ENCODE measurements at places on chromosomes 12 and 14.
A peak's percentile ranks its signal among the peaks of the same experiment; 100 is the strongest.

DNA sequence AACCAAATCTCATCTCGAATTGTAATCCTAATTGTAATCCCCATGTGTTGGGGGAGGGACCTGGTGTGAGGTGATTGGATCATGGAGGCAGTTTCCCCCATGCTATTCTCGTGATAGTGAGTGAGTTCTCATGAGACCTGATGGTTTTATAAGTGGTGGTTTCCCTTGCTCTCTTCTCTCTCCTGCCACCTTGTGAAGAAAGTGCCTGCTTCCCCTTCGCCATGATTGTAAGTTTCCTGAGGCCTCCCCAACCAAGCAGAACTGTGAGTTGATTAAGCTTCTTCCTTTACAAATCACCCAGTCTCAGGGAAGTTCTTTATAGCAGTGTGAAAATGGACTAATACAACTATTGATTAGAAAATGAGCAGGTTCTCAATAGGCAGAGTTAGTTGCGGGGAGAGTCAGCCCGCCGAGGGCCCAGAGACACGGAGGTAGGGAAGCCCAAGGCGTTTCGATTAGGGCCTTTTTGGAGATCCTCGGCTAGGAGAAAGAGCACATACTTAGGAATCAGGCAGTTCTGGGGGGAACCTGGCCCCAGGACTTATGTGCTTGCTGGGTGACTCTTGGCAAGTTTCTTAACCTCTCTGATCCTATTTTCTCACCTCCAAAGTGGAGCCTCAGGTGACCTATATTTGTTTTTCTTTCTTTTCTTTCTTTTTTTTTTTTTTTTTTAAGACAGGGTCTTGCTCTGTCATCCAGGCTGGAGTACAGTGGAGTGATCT is 65.7 kb downstream of the MVK start:
- DNase-seq, result no peak

DNA sequence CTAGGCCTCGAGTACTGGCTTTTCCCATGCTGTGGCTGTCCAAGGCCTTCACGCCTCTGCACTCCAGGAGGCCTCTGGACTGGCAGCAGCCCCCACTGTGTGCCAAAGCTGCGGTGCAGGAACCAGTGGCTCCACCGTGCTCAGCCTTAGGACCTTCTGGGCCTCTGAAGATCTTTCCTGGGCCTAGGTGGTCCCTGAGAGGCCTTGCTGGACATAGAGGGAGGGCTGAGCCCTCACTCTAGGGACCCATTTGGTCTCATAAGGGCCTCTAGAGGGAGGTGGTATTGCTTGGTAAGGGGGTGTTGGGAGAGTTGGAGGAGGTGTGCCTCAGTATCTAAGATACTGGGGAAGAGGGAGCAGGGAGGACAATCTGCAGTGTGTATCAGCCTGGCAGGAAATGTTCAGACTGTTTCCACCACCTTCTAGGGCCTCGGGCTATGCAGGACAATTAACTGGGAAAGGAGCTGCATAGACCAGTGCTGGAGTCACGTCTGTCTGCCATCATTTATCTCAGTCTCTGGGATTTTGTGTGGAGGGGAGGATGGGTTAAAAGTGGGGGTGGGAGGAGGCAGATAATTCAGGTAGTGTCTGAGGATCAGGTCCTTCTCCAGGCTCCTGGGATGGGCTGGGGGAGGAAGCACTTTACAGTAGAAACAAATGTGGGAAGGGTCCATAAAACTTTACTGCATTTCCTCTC is 2.9 kb downstream of the HOXC5 start:
- no peak for DNase-seq

DNA sequence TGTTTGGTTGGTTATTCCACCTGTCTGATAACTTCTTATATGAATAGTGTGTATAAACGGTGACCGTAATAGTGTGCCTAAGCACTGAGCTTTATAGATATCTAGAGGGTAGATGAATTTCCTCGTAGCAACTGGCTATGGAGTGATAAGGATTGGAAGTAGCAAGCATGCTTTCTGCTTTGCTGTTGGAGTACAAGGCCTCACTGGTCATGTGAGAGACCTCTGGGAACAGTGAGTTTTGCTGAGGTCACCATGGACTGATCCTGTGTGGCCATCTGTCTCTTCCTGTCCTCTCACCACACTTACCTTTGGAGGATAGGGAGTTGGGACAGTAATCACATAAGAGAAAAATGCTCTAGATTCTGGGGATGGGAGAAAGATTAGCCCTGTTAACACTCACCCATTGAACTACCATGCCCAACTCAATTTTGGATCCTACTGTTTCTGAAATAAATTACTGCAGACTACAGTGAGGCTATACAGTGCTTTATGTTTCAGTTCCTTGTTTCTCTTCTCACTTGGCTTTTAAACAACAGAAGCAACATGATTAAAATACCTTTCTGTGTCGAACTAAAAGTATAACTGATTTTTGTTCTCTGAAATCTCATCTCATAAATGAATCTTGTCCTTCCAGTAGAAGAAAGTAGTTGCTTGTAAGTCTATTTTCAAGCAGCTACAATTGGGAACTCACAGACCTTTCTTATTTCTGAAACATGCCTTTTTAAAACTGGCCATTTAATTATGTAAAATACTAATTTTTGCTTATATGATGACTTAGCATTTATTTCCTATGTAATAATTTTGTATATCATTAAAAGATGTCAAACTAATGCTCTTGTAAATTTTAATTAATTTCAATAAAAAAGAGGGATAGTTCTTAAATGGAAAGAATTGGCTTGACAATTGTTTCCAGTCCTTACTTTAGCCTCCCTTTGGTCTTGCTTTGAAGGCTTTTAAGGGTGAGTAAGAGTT is 8.3 kb downstream of the TMX1 start:
- no peak for DNase-seq

DNA sequence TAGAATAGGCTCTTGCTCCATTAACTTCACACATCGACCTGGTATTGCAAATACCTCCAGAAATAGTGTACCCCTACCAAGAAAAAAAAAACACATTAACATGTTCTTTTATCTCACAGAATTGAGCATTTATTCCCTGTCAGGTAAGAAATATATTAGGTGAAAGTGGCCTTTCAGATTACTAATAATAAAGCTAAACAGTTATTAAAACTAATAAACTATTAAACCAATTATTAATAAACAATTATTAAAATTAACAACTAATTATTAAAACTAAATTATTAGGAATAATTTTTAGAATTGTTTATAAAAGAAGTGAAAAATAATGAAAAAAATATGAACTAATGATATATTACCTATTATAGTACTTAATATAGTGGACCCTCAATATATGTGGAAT is 7.2 kb upstream of the AK7 start:
- no peak for DNase-seq

DNA sequence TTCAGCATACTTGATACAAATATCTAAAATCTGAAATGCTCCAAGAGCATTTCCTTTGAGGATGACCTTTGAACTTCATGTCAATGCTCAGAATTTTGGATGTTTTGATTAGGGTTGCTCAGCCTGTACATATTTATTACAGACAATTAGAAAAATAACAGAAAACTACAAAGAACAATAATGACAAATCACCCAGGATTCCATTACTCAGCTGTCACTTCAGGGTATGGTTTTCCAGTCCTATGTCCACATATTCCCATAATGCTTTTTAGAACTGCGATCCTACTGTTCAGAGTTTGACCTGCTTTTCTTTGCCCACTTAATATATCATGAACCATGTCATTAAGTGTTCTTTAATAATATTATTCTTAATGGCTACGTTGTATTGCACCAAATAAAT is 11.4 kb downstream of the DLGAP5 start:
- peak; percentile 21 for DNase-seq

- peak; percentile 56 for DNase-seq
Measured at GRCh38 chr14:78933948-78934524, 763.9 kb downstream of the NRXN3 start.

DNA sequence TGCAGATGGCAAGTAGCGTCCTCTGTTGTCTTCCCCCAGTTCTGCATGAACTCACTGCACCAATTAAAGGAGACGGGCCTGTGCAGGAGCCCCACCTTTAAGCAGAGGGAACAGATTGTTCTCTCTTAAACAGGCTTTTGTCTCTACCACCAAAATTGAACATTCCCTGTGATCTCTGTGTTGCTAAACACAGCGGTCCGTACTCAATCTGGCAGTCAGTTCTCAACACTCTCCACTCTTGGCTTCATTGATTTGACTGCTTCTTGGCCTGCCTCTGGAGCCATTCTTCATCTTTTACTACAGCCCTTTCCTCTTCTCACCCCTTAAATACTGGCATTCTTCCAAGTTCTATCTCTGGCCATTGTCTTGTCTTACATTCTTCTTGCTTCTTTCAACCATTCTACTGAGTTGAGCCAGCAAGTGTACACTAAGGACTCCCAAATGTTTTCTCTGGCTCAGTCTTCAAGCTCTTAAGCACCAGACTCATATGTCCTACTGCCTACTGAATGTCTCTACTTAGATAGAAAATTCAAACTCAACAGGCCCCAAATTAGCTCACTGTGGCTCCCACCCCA is 8.0 kb upstream of the NT5DC3 start:
- DNase-seq, result no peak

DNA sequence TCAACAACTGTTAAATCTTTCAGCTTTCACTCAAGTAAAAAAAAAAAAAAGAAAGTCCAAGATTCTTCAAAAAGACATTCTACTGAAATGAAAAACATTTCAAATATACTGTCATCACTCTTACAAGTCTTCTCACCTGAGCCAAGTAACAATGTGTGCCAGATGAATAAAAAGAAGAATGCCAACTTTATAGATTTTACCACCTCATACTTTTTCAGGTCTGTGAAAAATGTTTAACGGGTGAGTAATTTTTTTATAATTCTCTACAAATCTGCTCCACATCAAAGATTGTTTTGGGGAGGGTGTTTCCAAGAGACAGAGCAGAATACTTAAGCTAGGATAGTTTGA is 181.0 kb upstream of the BMP4 start:
- DNase-seq, result no peak

- peak; percentile 9 for DNase-seq
Measured at GRCh38 chr14:90815572-90815821, 733 bp downstream of the TTC7B start.

GRCh38 chr12:123010110-123010509 is 29.6 kb downstream of the ARL6IP4 start:
- no peak for DNase-seq

DNA sequence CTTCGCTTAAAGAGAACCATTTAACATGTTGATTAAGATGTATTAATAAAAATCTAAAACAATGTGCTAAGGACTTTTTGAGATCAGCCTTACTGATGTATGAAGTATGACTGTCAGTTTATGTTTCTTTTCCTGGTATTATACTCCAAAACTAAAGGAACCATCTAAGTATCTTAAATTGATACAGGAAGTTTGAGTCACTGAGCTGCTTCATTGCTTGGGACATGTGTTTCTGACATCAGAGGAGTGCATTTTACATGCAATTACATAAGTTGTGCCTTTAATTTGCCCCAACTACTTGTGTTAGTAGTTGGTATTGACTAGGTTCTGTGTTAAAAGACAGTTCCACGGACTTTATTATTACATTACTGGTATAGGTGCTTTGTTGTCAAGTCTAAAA is 50.9 kb downstream of the PROX2 start:
- DNase-seq, result peak; percentile 68

GRCh38 chr12:131583090-131583712 is 127.7 kb upstream of the SFSWAP start:
- DNase-seq, result no peak

- DNase-seq, result no peak
Measured at GRCh38 chr14:28482251-28483040, 284.1 kb upstream of the FOXG1 start.

DNA sequence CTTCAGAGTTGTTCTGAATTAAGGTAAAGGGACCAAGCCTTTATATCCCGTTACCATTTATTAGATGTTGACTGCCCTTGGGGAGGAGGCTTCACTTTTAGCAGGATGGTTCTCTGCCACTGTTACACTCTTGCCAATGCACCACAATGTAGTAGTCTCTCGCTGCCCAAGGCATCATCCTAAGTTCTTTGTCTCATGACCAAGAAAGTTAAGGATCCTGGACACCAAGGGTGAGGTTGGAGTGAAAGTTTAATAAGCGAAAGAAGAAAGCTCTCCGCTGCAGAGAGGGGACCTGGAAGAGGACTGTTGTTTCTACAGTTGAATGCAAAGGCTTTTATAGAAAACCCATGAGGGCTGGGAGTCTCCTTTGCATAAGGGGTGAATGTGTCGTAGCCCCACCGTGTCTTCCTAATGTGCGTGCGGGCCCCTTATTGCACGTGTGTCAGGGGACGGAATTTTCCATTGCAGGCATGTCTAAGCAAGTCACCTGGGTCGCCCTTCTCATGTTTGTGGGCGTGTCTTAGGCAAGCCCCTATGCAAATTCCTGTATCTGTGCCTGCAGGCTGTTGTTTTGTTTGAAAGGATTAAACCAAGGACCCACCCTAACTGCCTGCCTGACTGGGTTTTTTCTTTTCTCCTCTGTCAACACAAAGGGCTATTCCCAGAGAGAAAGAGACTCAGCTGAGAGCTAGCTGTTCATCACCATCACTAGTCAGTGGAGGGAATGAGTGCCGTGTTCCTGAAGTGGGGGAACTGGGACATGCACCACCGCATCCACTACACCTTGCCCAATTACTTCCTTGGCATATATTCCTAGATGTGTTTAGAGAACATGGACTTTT is 17.6 kb upstream of the RNASE1 start:
- DNase-seq, result no peak

GRCh38 chr12:74280156-74280655 is 257.4 kb upstream of the ATXN7L3B start:
- no peak for DNase-seq

DNA sequence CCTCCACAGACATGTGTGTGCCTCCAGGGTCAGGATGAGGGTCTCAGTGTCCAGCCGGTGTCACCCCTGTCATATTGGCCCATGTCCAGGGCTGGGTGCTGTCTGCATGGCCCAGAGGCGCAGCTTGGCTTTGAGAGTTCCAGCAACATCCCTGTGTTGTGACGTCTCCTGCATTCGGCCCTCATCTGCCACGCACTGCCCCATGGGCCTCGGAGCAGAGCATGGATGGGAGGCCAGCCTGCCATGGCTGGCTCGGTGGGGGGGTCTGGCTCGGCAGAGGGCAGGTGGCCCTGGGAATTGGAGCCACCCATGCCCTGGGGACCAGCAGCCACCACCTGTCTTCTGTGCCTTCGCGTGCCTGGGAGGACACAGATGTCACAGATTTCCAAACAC is 10.8 kb upstream of the TEX22 start:
- DNase-seq, result no peak

GRCh38 chr14:93302688-93303581 is 29.9 kb downstream of the BTBD7 start:
- DNase-seq, result no peak

- DNase-seq, result no peak
Measured at GRCh38 chr14:34912182-34912581, 37.0 kb upstream of the BAZ1A start.

GRCh38 chr12:117486840-117487659 is 125.6 kb upstream of the NOS1 start:
- peak; percentile 50 for DNase-seq

GRCh38 chr14:60563113-60563512 is 54.2 kb downstream of the SIX6 start:
- peak; percentile 73 for DNase-seq

- no peak for DNase-seq
Measured at GRCh38 chr12:2941524-2941923, 17.7 kb upstream of the TEAD4 start.

- DNase-seq, result no peak
Measured at GRCh38 chr12:41436076-41436475, 248.0 kb downstream of the PDZRN4 start.

GRCh38 chr14:51724650-51725049 is 72.9 kb downstream of the FRMD6 start:
- DNase-seq, result peak; percentile 16
